NCI-H69 (cell line): ENCODE measurements at places on chromosomes 16 and 17.

DNA sequence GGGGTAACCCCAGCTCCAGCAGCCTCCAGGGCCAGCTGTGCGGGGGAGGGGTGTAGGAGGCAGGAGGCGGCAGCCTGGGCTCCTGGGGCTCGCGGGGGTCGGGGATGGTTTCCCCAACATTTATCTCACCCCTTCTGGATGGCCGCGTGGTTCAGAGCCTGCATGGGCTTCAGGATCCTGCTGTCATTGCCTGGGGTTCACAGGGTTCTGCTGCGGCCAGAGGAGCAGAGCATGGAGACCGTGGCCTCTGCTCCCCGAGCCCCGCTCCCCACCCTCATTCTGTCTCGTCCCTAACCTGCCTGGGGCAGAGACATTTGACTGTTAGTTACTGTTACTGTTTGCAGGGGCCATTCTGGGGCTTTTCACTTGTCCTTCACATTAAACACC, 4.9 kb downstream of the MYADML2 start:
- DNase-seq, result no peak

- DNase-seq, result no peak
Measured at GRCh38 chr17:50664788-50665458, 30.2 kb downstream of the ABCC3 start.

DNA sequence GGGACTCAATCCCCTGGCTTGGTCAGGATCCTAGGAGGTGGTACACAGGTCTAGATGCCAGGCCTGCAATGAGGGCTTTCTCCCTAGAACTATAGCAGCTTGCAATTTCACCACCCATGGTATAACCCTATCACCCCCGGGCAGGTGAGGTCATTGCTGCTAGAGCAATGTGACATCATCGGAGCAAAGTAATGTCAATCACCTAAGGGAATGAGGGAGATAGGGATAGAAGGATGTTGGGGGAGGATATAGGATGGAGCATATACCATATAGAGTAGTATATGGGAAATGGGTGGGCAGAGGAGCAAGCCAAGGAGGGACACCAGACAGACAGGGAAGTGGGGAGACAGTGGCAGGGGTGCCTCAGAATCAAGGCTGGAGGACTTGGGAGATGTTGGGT, 3.3 kb downstream of the KCNH4 start:
- no peak for DNase-seq

GRCh38 chr17:45905814-45906213, 11.5 kb downstream of the MAPT start:
- DNase-seq, result peak; percentile 90
